CD8-positive, alpha-beta memory T cell (primary cell): ENCODE measurements at places on chromosomes 1 and 21.
A peak's percentile ranks its signal among the peaks of the same experiment; 100 is the strongest.

GRCh38 chr1:172533513-172534151, 682 bp downstream of the SUCO start:
- H3K4me3 ChIP-seq = peak overlapping the region; percentile 96
- peak overlapping the region; percentile 94 for H3K27ac ChIP-seq
- no peaks in the 10 kb centered on the region for H3K36me3 ChIP-seq
- no peaks in the 10 kb centered on the region for H3K27me3 ChIP-seq
- peaks cover 48% of the 10 kb centered on the region for H3K4me1 ChIP-seq
- peak; percentile 52 for DNase-seq

DNA sequence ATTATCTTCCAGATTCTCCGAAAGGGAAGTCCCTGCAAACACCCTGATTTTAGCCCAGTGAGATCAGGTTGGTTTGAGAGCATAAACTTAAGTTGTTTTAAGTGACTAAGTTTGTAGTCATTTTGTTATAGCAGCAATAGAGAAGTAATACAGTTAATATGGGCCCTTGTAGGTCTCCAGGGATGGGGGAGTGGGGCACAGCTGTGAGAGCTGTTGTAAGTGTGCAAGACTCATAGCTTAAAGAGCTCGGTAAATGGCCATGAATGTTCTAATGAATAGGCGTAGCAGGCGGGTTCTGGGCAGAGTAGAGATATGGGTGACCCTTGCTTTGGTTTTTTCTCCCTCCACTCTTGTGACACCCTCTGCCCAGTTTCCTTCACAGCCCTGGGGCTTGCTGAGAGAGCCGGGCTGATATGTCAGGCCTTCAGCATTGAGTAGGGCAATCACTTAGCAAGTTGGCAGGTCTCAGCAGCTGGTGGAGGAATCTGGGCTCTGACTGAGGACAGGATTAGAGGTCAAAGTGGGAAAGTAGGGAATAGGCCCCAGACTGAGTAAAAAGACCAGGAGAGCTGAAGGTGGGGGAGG, 16.0 kb upstream of the ID3 start:
- H3K36me3 ChIP-seq = no peaks in the 10 kb centered on the region
- no peak overlapping the region for H3K27ac ChIP-seq
- no peaks in the 10 kb centered on the region for H3K27me3 ChIP-seq

DNA sequence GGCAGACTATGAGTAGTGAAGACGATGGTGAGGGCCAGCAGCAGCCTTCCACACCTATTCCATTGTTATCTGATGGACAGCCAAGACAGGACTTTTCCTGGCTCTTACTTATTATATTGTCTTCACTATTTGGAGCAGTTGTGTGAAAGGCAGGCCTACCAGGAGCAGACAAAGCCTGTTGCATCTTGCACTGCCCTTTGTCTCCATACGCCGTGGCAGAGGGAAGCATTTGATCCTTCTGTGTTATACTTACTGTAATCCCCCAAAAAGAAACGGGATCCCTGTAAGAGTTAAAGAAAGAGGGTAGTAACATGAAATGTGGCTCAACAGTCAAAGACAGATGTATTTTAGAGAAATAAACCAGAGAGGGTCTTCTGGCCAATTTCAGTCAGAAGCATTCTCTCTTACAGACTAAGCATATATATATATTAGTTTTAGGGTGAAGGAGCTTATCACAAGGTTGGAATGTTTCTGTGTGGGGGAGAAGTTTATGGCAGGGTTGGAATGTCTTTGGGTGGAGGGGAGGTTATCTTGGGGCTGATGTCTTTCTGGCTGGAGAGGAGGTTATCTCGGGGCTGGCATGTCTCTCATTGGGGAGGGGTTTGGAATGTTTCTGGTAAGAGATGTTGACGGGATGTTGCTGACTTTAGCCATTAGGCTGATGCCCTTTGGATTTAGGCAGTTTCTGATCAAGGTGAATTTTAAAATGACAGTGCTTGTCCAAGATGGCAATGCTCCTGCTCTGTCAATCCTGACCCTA, 23.4 kb upstream of the HSD3B1 start:
- H3K36me3 ChIP-seq = no peaks in the 10 kb centered on the region
- H3K27ac ChIP-seq = no peak overlapping the region
- no peak for DNase-seq
- H3K4me1 ChIP-seq = no peaks in the 10 kb centered on the region
- H3K4me3 ChIP-seq = no peak overlapping the region

GRCh38 chr1:57063406-57064125, 97.8 kb upstream of the C8B start:
- no peaks in the 10 kb centered on the region for H3K36me3 ChIP-seq
- H3K27ac ChIP-seq = no peak overlapping the region
- no peak for DNase-seq
- H3K4me1 ChIP-seq = no peaks in the 10 kb centered on the region
- no peak overlapping the region for H3K4me3 ChIP-seq

GRCh38 chr1:223344491-223344890, 19.5 kb downstream of the SUSD4 start:
- H3K36me3 ChIP-seq = no peaks in the 10 kb centered on the region
- H3K27ac ChIP-seq = no peak overlapping the region
- no peaks in the 10 kb centered on the region for H3K4me1 ChIP-seq
- no peak for DNase-seq
- no peak overlapping the region for H3K4me3 ChIP-seq

- H3K27me3 ChIP-seq = no peaks in the 10 kb centered on the region
- DNase-seq = no peak
- H3K36me3 ChIP-seq = peaks cover 11% of the 10 kb centered on the region
- peaks cover 73% of the 10 kb centered on the region for H3K4me1 ChIP-seq
- H3K27ac ChIP-seq = no peak overlapping the region
- peak overlapping the region; percentile 58 for H3K4me3 ChIP-seq
These were observed 1.2 kb downstream of the S100A5 start for GRCh38 chr1:153539395-153540093.

DNA sequence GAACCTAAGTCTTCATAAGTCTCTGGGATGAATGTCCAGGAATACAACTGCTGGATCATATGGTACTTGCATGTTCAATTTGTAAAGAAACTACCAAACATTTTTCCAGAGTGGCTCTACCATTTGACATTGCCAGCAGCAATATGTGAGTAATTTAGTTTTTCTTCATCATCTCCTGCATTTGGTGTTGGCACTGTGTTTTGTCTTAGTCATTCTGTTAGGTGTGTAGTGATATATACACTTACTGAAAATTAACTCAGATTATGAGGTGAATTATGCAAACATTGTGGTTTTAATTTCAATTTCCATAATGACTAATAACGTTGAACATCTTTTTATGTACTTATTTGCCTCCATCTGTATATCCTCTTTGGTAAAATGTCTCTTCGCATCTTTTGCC, 138.7 kb downstream of the LRRC40 start:
- no peaks in the 10 kb centered on the region for H3K4me1 ChIP-seq
- no peak overlapping the region for H3K4me3 ChIP-seq
- H3K27ac ChIP-seq = no peak overlapping the region

DNA sequence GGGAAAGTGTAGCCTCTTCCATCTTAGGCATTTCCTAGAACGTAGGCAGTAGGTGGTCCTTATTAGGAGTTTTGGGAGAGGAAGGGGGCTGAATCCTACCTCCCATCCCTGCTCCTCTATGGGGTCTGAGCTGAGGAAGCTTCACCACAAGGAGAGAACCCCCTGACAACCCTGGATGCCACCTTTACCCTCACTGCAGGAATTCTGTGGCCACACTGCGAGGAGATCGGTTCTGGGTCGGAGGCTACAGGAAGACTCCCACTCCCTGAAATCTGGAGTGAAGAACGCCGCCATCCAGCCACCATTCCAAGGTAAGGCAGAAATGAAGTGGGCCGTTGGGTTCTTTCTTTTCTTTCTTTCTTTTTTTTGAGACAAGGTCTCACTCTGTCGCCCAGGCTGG, 1.5 kb downstream of the MX1 start:
- peaks cover 14% of the 10 kb centered on the region for H3K36me3 ChIP-seq
- H3K27ac ChIP-seq = no peak overlapping the region
- DNase-seq = no peak

DNA sequence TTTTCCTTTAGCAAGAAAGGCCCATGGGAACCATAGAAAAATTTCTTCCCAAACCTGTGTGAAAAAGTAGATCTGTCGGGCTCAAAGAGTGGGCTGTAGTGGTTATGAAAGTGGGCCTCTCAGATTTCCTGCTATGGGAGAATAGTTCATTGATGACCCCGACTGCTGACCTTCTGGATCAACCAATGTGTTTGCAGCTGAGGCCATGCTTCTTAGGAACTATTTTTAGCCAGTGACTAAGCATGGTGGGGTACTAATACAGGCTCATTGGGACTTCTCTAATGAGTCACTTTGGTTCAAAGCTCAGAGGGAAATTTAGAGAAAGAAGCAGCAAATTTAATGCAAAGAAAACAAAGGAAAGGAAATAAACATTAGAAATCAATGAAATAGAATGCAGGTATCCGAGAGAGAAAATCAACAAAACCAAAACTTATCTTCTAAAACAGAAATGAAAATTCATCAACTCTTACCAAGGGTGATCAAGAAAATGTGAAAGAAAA, 12.6 kb upstream of the PSMA5 start:
- H3K4me1 ChIP-seq = no peaks in the 10 kb centered on the region
- no peak for DNase-seq
- no peaks in the 10 kb centered on the region for H3K36me3 ChIP-seq
- H3K27ac ChIP-seq = no peak overlapping the region
- peaks cover 9% of the 10 kb centered on the region for H3K27me3 ChIP-seq

- DNase-seq = peak; percentile 55
- H3K4me1 ChIP-seq = peaks cover 17% of the 10 kb centered on the region
- H3K4me3 ChIP-seq = peak overlapping the region; percentile 92
- peak overlapping the region; percentile 90 for H3K27ac ChIP-seq
- H3K36me3 ChIP-seq = no peaks in the 10 kb centered on the region
These were observed 1.0 kb upstream of the CDKN2C start for GRCh38 chr1:50968821-50969610.

GRCh38 chr21:31396399-31396798, 52.3 kb upstream of the TIAM1 start:
- H3K4me1 ChIP-seq = peaks cover 41% of the 10 kb centered on the region
- no peak overlapping the region for H3K4me3 ChIP-seq
- H3K27me3 ChIP-seq = no peaks in the 10 kb centered on the region
- DNase-seq = no peak
- no peaks in the 10 kb centered on the region for H3K36me3 ChIP-seq

- DNase-seq = peak; percentile 24
- peak overlapping the region; percentile 78 for H3K27ac ChIP-seq
- peak overlapping the region; percentile 94 for H3K4me3 ChIP-seq
- no peaks in the 10 kb centered on the region for H3K36me3 ChIP-seq
- no peaks in the 10 kb centered on the region for H3K27me3 ChIP-seq
- peaks cover 30% of the 10 kb centered on the region for H3K4me1 ChIP-seq
These were observed 2.9 kb downstream of the GFI1 start for GRCh38 chr1:92483610-92484471.

DNA sequence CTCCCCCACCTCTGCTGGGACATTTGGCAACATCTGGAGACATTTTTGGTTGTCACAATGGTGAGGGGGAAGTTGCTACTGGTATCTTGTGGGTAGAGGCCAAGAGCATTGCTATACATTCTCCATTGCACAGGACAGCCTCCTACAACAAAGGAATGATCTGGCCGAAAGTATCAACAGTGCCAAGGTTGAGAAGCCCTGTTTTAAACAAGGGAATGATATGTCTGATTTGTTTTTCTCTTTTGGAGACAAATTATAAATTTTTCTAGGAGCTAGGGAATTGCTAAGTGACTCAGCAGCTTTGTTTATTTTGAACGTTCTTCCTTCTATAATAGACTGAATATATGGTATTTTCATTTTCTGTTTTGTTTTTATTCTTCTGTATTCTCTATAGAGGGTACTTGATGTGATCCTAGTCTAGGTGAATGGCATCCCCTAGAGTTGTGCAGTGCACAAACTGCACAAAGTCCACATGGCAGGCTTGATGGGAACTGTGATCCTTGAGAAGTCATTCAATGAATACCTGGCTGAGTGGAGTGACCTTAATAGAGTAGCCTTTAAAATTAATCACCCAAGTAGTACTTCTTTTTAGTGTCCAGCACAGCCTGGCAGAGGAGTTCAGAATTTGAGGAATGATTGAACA, 288.6 kb upstream of the USP24 start:
- H3K4me3 ChIP-seq = no peak overlapping the region
- no peaks in the 10 kb centered on the region for H3K36me3 ChIP-seq
- no peaks in the 10 kb centered on the region for H3K27me3 ChIP-seq

- no peaks in the 10 kb centered on the region for H3K4me1 ChIP-seq
- H3K36me3 ChIP-seq = no peaks in the 10 kb centered on the region
- H3K4me3 ChIP-seq = no peak overlapping the region
- no peak for DNase-seq
These were observed 12.3 kb downstream of the SLC9C2 start for GRCh38 chr1:173590557-173590956.

DNA sequence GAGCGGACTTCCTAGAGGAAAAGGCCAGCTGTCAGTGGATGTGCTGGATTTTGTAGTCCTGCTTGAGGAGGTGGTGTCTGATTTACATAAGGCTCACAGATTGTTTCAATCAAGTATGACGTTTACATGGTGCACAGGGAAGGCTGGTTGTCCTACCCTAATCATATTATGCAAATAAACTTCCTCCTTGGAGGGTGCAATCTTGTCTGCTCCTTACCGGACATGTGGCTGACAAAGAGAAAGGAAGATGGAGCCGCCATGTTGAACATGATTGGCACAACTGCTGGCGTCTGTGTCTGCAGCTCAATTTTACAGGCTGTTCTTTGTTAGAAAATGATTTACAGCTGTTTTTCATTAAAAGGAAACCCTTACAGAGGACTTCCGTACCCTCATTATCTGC, 1656.1 kb downstream of the KCNT2 start:
- H3K27ac ChIP-seq = no peak overlapping the region
- H3K36me3 ChIP-seq = no peaks in the 10 kb centered on the region
- DNase-seq = no peak
- no peak overlapping the region for H3K4me3 ChIP-seq
- H3K27me3 ChIP-seq = no peaks in the 10 kb centered on the region

GRCh38 chr1:46065405-46065804, 67.0 kb downstream of the PIK3R3 start:
- peak; percentile 17 for DNase-seq
- no peaks in the 10 kb centered on the region for H3K27me3 ChIP-seq
- peaks cover 20% of the 10 kb centered on the region for H3K4me1 ChIP-seq
- no peak overlapping the region for H3K27ac ChIP-seq
- H3K4me3 ChIP-seq = peak overlapping the region; percentile 10
